ENCODE measurements at places on chromosomes 6 and 20.

DNA sequence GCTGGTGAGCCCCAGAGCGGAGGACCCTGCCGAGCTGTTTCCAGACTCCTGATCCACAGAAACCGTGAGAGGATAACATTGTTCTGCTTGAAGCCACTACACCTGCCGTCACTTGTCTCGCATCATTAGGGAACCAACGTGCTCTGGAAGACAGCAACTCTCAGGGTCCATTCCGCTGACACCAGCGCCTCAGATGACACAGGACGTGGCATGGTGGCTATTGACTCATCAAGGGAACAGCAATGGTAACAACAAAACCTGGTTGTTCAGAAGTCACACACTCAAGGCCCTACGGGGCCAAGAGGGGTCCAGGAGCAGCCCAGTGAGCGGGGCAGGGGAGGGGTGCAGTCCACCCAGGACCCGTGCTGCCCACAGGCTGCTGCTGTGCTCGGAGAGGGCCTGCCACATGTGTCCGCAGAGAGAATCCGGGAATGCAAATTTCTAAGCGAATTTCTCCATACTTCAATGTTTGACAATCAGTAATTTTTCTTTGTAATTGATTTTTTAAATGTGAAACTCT, 110.4 kb downstream of the TTLL2 start:
- no peak for DNase-seq

- no peak for DNase-seq
Observed at GRCh38 chr20:4563534-4563933, 158.2 kb upstream of the PRND start.

DNA sequence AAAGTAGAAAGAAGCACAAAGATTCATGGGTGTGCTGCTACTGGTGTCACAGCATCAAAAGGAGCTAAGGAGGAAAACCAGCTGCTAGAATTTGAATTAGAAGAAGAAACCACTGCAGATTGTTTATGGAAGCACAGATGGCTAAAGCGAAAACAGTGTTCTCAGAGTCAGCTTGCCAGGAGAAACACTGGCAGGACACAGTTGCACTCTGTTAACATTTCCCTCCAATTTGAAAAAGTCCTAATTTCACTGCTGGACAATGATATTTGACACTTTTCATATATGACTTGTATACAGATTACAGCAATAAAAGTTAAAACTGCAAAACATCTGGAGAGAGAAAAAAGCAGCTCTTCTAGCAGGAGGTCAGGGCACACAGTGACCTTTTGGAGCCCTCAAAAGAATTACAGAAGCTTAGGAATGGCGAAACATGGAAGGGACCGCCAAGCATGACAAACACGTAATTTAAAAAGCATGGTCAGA, 314.5 kb downstream of the COL12A1 start:
- DNase-seq, result no peak

DNA sequence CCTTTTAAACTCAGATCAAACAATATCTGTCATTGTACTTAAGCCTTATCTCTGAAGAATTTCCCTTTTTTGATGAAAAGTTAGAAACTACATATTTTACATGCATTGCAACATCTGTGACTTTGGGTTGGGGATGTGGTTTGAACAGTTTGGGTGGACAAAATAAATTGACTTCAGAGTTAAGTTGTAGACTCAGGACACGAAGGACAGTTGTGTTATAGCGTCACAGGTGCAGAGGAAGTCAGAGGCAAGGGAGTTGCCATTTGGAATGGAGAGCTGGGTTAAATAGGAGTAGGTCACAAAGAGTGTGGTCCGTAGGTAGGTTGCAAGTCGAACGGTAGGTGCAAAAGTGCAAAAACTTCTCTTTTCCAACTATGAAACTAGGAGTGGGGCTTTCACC, 46.0 kb downstream of the ZFAND3 start:
- no peak for DNase-seq

DNA sequence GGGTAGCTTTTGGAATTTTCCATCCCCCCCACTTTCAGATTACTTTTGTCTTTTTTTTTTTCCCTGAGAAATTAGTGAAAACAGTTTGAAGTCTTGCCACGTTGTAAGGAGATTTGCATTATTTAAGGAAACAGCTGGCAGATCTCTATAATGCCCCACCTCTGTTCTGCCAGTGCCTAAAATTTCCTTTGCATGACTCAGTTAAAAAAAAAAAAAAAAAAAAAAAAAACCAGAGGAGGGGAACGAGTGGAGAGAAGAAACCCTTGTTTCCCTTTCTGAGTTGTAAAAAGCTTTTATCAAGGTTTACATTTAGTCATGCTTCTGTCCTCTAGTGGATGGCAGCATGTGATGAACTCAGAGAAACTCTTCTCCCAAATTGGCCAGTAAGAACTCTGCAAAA, 33.5 kb downstream of the CARMIL1 start:
- DNase-seq, result no peak

DNA sequence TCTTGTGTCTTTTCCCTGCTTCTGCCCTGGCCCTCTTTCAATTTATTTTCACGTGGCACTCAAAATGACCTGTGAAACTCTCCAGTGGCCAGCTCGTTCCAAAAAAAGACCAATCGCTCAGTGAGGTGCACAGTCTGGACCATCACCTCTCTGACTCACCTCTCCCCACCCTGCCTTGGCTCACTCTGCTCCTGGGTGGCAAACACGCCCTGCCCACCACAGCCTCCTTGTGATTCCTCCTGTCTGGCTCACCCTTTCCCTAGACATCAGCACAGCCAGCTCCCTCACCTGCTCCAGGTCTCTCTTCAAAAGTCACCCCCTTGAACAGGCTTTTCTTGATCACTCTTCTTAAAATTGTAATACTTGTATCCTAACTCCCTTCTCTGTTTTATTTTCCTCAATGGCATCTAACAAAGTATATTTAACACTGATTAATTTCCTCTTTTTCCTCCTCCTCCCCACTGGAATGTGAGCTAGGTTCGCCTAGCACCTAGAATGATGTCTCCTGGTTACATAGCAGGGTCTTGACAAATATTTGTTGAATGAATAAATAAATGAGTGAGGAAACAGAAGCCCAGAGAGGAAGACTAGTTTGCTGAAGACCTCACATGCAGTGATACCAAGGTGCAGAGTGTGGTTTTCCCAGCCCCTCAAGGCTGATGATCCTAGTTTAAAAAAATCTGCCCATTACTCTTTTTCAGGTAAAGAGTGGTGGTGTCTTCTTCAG, 109.0 kb downstream of the GJA10 start:
- no peak for DNase-seq

GRCh38 chr20:44752099-44752931, 6.7 kb downstream of the KCNK15 start:
- DNase-seq, result no peak

DNA sequence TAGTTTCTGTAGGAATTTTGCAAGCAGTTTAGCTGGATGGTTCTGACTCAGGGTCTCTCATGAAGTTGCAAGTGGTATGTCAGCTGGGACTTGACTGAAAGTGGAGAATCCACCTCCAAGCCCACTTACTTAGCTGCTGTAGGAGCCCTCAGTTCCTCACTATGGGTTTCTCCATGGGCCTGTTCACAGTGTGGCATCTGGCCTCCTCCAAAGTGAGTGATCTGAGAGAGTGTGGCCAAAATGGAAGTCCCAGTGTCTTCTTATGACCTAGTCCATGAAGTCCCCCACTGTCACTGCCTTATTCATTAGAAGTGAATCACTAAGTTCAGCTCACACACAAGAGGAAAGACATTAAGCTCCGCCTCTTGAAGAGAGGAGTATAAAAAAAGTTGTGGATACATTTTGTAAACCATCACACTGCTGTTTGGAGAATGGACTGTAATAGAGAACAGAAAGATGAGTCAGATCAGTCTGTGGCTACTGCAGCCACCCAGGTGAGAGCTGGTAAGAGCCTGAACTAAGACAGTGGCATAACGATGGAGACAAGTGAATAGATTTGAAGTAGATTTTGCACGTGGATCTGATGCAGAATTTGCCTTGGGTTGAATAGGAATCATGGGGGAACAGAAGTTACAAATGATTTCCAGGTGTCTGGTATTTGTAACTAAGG, 4.9 kb upstream of the NELFCD start:
- DNase-seq, result no peak

GRCh38 chr6:33272275-33273128, 627 bp downstream of the RPS18 start:
- DNase-seq, result no peak

DNA sequence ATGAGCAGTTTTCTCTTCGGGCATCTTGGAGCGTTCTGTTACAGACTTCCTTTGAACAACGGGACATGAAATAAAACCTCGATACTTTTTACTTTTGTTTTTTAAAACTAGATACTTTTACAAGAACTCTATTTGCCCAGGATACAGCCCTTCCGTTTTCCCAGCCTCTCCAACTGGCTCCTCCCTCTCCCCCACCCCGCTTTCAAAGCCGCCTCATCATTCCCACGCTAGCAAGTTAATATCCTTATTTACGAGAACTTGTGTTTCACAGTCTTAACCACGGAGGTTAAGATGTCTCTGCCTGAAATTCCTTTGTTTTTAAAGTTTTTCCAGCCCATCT, 241 bp upstream of the CFAP206 start:
- DNase-seq, result no peak

DNA sequence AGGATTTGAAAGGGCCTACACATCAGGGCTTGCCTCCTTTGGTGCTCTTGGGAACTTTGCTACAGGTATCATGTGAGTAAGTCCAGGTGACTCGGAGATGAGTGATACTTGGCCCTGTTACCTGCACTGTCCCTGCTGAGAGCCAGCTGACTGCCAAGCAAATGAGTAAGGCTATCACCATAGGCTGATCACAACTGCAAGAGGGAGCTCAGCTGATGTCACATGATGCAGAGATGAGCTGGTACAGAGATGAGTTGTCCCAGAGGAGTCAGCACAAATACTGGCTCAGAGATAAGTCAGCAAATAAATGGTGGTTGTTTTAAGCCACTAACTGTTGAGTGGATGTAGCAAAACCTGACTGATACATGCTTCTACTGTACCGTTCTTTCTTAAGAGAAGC, 41.4 kb downstream of the LAMP5 start:
- DNase-seq, result no peak

DNA sequence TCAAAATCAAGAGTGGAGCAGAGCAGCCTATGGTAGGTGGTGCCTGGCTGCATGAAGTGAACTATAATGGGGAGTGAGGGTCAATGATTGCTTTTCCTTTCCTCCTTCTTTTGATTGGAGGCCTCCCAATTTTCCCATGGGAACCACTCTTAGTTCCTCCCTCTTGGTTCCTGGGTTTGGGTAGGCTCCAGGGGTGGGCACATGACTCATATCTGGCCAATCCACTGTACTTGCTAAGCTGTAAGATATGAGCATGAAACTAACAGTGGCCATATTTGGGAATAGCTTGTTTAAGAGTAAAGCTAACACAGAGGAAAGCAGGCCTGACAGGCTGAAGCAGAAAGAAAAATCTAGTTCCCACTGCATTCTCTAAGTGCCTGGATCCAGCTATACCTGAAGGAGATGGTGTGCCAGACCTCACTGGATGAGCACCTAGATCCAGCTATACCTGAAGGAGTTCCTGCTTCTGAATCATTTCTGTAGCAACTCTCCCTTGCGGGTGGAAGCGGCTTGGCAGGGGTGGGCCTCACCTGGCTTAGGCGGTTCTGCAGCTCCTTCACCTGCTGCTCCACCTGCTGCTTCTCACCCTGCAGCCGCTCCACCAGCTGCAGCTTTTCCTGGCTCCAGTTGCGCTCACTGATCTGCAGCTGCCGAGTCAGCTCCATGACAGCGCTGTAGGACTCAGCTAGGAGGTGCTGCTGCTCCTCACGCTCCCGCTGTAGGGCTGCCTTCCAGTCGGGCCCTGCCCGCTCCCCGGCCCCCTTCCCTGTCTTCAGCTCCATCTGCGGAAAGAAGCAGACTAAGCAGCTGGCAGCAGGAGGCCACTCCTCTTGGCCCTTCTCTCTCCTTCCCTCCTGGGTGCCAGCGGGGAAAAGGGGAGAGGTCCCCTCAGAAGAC, 29.0 kb upstream of the DSN1 start:
- DNase-seq, result no peak

DNA sequence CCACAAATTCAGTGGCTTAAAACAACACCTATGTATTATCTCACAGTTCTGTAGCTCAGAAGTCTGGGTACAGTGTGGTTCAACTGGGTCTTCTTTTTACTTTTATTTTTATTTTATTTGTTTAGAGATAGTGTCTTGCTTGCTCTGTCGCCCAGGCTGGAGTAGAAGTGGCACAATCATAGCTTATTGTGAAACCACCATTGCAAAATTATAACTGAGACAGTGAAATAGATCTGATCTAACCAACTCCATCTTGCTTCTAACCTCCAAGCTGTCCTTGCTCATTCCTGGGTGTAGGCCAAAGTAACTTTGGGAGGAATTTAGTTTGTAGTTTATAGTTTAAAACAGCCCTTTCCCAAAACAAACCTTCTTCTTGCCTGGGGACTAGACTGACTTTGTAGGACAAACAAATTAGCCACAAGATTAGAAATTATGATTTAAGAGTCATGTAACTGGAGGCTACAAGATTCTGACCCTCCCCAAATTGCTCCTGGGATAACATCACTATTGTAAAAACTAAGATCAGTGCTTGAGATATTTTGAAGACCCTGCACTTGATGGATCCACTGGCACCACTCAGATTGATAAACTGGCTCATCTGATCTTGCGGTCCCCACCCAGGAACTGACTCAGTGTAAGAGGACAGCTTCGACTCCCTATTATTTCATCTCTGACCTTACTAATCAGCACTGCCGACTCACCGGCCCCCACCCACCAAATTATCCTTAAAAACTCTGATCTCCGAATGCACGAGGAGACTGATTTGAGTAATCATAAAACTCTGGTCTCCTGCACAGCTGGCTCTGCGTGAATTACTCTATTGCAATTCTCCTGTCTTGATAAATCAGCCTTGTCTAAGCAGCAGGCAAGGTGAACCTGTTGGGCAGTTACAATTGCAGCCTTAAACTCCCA, 193.4 kb upstream of the CDYL start:
- no peak for DNase-seq

GRCh38 chr20:51750037-51750769, 18.0 kb downstream of the ATP9A start:
- DNase-seq, result no peak

GRCh38 chr6:37934276-37934675, 114.7 kb downstream of the ZFAND3 start:
- no peak for DNase-seq

- DNase-seq, result no peak
Observed at GRCh38 chr6:3328796-3329195, 70.0 kb downstream of the PSMG4 start.

DNA sequence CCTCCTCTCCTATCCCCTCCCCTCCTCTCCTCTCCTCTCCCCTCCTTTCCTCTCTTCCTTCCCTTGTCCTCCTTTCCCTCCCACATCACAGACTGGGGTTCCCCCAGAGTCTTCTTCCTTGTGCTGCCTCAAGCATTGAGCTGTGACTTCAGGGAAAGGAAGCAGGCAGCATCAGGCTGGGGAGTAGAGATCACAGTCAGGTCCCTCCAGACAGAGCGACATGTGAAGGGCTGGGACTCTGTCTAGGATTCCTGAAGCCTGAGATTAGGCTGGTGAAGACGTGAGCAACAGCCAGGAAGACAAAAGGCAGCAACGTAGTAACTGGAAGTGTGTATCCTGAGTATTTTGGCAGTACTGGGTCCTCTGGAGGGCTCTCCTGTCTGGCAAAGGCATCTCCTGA, 265.4 kb upstream of the SUPT3H start:
- DNase-seq, result no peak

- no peak for DNase-seq
Observed at GRCh38 chr20:63261060-63261794, 7.0 kb upstream of the NKAIN4 start.
